ENCODE measurements at places on chromosomes 6 and 20. TPM values are rescaled to one million over a fixed set of nuclear protein-coding genes. Genes with fewer than 3 reads are reported as not detected.

Gene KHDC1L
- 0.51 TPM for total RNA-seq

Gene BCKDHB
- 7.5 TPM for total RNA-seq

Gene C6orf89
- total RNA-seq: 14.6 TPM

Gene COL9A3
- total RNA-seq: 0.87 TPM

Gene DST
- total RNA-seq: 58.5 TPM

Gene PCMTD2
- total RNA-seq: 8.9 TPM

Gene SERAC1
- total RNA-seq: 3.3 TPM

Gene PPARD
- total RNA-seq: 7.1 TPM

Gene SLC24A3
- 0.03 TPM for total RNA-seq

Gene LPIN3
- 7.5 TPM for total RNA-seq

Gene C6orf52
- 2.3 TPM for total RNA-seq

Gene MOCS1
- 1.6 TPM for total RNA-seq

Gene MUC21
- not detected for total RNA-seq

Gene SS18L1
- 10.1 TPM for total RNA-seq

Gene POM121L2
- total RNA-seq: not detected

Gene PBOV1
- total RNA-seq: not detected

Gene MAFB
- 0.05 TPM for total RNA-seq

Gene SNAP91
- 0.46 TPM for total RNA-seq

Gene RAB44
- total RNA-seq: 0.06 TPM

Gene MLIP
- not detected for total RNA-seq

Measured in A549 treated with RU486 at 1 μM for 4 hours (cell line).